Right cardiac atrium (tissue), 5 donors: ENCODE measurements at places on chromosomes 12 and 14. TPM values are rescaled to one million over a fixed set of nuclear protein-coding genes. Genes with fewer than 3 reads are reported as not detected.

DNA sequence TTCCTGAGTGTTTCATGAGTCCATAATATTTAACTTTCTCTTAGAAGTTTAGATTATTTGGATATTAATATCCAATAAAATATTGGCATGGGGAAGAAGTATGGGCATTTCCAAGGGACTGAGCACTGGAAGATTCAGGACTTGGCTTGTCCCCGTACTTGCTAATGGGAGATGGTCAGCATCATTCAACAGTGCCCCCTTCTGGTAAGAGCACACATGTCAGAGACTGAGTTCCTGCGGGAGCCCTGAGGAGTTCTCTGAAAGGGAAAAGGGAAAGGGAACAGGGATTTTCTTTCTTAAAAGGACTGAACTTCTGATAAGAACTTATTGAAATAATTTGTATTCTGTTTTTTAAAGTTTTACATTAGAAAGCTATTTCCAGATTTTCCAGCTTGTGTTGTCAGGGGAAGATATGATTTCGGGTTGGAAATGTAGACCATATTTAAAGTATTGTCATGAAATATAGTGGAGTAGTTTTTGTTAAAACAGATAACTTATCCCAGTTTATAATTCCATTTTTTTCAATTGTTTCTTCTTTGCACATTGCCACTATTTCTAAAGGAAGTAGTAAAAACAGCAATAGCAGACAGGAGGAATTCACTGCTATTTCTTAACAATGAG lies 59.8 kb upstream of the C12orf71 start:
- peak; percentile 46 for DNase-seq

GRCh38 chr12:26014085-26014484 lies 55.6 kb downstream of the RASSF8 start:
- no peak for DNase-seq

The CD163 gene
- 136 TPM for total RNA-seq

The KRT79 gene
- total RNA-seq = not detected

The NEUROD4 gene
- total RNA-seq = not detected

The RND1 gene
- total RNA-seq = 0.80 TPM
